ENCODE measurements at places on chromosomes 12 and 14.

DNA sequence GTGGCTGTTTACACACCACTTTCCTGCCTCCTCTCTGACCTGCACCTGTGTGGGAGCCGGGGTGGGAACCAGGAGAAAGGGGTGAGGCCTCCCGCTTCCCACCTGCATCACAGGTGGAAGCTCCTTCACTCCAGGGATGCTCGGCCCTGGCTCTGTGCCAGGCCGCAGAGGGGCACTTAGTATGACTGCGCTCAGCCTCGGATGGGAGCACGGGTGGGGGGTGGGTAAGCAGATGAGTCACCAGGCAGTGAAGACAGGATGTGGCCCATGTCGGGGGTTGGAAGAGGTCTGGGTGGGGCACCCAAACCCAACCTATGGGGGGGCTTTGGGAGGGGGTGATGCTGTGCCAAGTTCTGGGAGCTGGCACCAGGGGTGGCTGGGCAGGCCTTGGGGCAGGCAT is 7.4 kb upstream of the CYP46A1 start:
- DNase-seq: no peak

DNA sequence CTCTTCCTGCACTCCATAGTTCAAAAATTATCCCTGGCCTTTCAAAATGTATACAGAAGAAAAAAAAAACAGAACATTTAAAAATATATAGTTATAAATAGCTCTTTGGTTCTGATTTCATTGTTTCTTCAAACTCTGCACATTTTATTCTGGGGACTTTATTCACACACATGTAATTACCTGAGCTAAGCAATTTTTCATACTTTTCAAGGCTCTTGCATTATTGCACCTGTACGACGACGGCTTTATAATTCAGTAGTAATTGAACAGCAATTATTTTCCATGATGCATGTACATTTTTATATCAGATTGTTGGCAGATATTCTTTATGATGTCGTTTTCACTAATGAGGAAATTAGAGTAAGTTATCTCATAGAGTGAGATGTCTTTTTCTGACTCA is 13.5 kb upstream of the SLC15A5 start:
- no peak for DNase-seq

DNA sequence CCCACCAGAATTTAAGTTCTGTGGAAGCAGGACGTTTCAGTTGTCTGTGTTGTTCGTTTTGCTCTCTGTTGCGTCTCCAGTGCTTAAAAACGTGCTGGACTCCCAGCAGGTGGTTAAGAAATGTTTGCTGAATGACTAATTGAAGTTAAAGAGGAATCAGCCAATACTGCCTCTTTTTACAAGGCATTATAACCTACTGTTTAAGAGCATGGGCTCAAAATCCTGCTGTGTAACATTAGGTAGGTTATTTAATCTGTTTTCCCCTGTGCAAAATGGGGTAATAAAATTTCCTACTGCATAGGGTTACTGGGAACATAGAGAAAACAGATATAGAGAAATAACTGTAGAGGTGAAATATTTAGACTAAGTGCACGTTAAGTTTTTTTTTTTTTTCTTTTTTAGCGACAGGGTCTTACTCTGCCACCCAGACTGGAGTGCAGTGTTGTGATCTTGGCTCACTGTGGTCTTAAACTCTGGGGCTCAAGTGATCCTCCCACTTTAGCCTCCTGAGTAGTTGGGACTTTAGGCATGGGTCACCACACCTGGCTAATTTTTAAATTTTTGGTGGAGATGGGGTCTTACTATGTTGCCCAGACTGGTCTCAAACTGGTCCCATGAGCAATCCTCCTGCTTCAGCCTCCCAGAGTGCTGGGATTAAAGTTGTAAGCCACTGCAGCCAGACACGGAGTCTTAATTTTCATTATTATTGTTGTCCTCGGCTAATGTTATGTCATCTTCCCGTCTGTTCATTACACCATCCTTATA is 139.4 kb upstream of the PRICKLE1 start:
- no peak for DNase-seq

DNA sequence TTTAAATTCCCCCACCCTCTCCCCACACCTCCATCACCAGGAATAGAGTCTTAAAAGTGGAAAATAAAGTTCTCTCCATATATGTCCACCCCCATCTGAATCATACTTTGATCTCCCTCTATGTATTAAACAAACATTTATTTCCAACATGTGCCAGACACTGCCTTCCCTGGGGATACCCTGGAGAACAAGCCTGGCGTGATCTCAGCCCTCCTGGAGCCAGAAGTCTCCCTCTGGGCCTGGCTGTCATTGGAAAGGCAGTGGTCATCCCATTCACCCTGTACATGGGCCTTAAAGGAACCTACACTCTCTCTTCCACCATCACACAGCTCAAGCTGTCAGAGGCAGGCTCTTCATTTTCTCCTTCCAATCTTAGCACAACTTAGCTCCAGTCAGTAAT is 143.6 kb downstream of the EMP1 start:
- DNase-seq: no peak

DNA sequence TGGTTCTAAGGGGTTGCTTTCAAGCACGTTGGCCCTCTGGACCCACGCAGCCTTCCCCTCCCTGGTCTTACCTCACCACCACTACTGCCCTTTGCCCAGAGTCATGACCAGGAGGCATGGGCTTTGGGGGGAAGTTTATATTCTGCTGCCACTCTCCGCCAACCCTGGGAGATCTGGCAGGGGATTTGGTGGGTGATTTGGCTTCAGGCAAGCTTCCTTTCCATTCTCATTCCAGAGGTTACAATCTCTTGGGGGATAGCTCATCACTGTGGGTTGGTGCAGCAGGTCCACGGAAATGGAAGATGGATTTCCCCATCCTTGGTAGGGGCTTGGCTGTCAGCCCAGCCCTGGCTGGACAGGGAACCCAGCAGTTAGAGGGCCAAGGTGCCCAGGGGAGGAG is 6.3 kb downstream of the PAH start:
- DNase-seq: no peak

GRCh38 chr14:57712102-57712501 is 153.8 kb downstream of the SLC35F4 start:
- DNase-seq: no peak

DNA sequence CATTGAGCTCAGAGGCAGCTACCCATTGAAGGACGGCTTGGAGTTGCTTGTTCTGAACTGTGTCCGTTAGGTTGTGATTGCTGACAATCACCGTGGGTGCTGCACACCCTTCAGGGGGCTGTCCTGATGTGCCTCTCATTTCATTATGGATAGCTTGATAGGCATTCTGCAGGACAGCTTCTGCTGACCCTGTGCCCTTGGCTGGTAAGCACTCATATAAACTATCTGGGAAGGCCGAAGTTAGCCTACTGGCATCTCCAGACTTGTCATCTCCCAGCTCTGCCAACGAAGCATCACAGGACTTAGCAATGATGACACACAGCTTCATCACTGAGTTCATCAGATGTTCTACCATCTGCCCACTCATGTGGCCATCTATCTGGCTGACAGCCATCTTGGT is 22.3 kb downstream of the AKAP3 start:
- peak; percentile 6 for DNase-seq

- no peak for DNase-seq
Measured at GRCh38 chr14:56059054-56059453, 59.2 kb upstream of the PELI2 start.

DNA sequence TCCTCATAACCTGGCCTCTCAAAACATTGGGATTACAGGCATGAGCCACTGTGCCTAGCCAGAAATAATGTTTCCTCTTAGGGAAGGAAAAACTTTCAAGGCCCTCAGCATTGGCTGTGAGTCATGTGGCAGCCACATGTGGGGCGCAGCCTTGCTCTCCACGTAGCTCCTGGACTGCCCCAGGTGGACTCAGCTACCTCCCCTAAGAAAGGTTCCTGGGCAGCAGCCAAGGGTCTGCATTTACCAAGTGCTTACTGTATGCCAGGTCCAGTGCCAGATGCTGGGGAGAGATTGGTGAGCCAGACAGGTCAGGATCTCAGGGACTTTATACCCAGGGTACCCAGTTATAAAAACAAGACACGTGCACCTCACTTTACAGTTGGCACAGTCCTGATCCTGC is 3.7 kb upstream of the TRPV4 start:
- DNase-seq: peak; percentile 24

GRCh38 chr12:6452245-6452943 is 552 bp downstream of the TAPBPL start:
- peak; percentile 41 for DNase-seq

GRCh38 chr14:66395300-66395699 is 90.9 kb upstream of the CCDC196 start:
- DNase-seq: no peak

DNA sequence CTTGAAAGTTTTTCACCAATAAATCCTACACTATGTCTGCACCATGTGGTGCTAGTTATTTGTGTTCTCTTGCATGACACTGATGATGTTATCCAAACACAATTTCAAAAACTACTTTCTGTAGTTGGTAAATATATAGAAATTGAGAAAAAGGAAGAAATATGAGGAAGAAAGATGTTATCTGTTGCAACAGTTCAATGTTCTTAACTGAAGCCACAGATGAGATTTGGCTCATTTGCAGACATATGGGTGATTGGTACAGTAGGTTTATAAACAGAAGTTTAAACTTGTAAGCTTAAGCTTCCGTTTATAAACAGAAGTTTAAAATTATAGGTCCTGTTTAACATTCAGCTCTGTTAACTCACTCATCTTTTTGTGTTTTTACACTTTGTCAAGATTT is at the start of gene CLEC12A:
TSS of gene CLEC12A (plus strand) at position 229 of the 400 bp plus-strand sequence. CDS start 188 bp downstream, outside the sequence.
- peak; percentile 55 for DNase-seq

GRCh38 chr12:44816446-44817017 is 59.6 kb downstream of the NELL2 start:
- no peak for DNase-seq

- no peak for DNase-seq
Measured at GRCh38 chr14:88195676-88196075, 127.4 kb downstream of the KCNK10 start.

DNA sequence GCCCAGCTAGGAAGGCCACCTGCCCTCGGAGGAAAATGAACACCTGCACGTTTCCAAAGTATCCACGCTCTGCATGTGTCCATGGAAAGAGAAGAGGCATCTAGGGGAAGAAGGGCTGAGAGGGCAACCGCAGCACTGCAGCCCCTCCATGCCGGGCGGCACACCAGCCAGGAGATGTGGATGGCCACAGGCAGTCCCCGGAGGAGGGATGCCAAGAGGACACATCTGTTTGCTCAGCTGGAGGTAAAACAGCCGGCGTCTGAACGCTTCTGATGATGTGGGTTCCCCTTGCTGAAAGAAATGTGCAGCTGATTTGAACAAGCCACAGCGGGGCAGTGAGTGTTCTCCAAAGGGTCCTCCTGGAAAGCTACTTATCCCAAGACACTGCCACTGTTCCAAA is 34.0 kb downstream of the CHGA start:
- no peak for DNase-seq
